ENCODE measurements at places on chromosomes 16 and 17.

DNA sequence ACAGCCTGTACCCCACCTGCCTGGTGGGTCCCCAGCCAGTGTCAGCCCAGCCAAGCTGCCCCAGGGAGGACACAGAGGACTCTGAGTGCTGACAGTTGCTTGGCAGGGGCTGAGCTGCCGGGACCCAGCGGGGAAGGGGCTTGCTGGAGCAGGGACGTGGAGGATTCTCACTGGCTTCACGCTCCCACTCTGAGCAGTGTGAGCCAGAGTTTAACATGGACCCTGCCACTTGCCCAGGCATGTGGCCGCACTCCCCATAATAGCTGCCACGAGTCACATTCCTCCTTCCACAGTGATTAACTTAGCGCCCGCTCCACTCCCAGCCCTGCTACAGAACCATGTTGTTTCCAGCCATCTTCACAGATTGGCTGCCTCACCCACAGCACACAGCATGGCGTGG is 31.2 kb downstream of the SREBF1 start:
- no peak for DNase-seq

GRCh38 chr16:56912746-56913708 is 18.9 kb upstream of the HERPUD1 start:
- no peak for DNase-seq

- DNase-seq: no peak
Observed at GRCh38 chr17:40020146-40020545, 4.9 kb downstream of the CSF3 start.

DNA sequence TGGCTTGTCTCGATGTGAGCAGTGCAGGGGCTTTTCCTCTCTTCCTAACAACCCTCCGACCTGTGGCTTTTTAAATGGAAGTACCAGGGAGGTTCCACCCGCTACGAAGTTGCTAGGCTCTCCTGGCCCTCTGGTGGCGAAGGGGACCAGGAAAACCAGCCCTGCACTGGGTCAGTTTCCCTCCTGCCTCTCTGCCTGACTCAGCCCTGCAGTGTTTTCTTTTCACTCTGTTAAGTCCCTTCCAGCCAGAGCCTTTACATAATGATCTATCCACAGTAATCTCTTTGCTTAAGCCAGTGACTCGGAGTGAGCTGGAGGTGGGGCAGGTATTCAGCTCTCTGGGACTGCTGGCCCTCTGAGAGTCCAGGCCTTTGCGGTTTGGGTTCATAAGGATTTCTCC is 331.3 kb upstream of the EEF2KMT start:
- no peak for DNase-seq

DNA sequence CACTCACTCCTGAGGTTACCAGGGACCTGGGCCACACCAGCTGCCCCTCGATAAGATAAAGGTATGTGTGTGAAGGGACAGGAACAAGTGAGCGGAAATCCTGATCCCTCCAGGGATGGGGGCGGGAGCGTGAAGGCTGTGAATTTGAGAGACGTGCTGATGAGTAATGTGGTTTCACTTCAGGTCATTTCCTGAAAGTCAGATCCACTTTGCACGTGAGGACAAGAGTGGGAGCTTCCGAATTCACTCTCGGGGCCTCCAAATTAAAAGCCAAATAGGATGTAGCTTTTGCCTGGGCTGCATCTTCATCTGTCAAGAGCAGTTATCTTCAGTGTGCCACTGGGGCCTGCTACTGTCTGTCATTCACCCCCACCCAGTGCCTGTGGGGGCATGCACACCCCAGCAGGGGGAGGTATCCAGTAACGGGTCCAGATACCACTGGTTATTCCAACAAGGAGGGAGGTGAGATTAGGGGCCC is 87.4 kb upstream of the LHX1 start:
- no peak for DNase-seq

GRCh38 chr16:79639576-79640311 is 39.2 kb upstream of the MAF start:
- no peak for DNase-seq

GRCh38 chr17:7262935-7263800 is 890 bp upstream of the CLDN7 start:
- DNase-seq: no peak

DNA sequence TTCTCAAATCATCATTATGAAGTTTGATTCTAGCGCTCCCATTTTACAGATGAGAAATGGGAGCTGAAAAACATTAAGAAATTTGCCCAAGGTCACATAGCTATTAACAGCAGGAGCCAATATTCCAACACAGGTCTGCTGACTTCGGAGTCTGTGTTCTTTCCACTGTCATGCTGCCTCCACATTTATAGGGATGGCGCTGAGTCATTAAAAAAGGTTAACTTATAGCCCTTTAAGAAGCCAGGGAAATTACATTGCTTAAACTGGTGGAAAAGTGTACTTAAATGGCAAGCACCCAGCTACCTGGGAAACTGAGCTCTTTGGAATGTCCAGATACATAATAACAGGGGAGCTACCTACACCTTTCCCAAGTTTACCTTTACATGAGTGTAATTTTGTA is 65.0 kb downstream of the TBX4 start:
- DNase-seq: no peak
